Activated T-helper 1 cell treated with anti-CD3 and anti-CD28 coated beads, Interleukin-12 subunit alpha, Interleukin-12 subunit beta, Interleukin-2, Interleukin-4 antibody, amounts not matched to agents 30 ng/mL and 10 ng/mL and 1 ng/mL, durations not matched to agents 14 hours and 24 hours and 36 hours (primary cell): ENCODE measurements at places on chromosomes 2 and 18.

GRCh38 chr2:128288781-128289180 is 29.9 kb downstream of the HS6ST1 start:
- no peak for DNase-seq

DNA sequence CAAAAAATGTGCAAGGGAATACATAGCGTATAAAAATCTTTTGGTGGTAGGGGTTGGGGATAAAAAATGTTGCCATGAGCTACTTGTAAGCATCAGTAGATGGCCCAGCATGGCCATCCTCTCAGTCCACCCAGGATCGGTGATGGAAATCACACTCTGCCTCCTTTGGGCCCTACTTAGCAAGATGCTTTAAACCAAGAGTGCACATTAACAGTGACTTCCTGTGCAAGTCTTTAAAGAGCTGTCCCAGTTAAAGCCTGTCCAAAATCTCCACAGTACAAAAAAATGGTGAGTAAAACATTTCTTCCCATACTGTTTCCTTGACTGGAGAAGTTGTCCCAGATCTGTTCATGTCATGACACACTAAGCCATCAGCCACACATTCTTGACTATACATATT is 18.0 kb downstream of the ANKRD44 start:
- DNase-seq = no peak

GRCh38 chr2:21361957-21362486 is 238.3 kb downstream of the TDRD15 start:
- DNase-seq = no peak

GRCh38 chr2:210842896-210843295 is 286.5 kb downstream of the CPS1 start:
- no peak for DNase-seq

DNA sequence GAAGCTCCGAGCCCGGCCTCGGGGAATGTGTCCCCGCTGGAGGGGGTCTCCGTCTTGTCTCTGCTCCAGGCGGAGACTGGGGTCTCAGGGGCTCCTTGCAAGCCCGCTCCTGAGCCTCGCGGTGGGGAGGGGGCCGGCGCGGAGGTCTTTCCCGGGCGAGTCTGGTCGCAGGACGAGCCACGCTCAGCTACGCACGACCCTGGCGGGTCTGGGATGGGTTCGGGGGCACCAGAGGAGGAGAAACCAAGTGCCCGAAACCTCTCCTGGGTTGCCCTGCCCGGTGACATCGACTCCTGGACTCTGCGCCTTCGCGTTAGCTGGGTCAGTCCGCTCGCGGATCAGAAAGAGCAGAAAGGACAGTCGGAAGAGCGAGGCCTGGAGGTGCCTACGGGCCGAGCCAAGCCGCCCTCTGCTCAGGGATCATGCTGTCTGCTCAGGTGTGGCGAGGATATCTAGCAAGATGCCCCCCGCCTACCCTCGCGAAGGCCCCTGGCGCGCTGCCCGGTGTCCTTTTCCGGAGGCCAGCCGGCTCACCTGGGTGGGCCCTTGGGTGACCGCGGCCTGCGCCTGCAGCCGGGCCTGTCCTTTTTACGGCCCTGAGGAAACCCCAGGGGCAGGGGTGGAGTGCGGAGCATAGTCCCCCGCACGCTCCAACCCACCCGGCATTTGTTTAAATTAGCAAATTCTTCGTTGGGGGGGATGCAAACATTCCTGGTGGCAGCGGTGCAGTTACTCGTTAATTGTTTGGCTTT is 58.7 kb downstream of the SNORC start:
- DNase-seq = no peak

DNA sequence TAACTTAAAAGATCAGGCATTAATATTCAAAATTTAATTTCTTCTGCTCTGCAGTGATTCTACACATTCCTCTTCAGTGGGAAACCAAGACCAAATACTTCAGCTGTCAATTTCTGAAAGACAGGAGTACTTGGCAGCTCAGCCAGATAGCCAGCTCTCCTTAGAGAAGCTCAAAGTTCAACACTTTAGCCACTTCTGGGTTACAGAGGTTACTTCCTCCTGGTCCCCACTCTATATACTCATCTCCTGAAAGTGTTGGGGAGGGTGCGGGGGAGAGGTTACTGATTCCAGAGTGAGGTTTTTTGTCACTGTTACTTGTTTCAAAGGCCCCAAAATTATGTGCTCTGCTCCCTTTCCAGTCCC is 4.1 kb downstream of the CYTIP start:
- DNase-seq = no peak

- no peak for DNase-seq
Measured at GRCh38 chr2:134401789-134402188, 147.9 kb downstream of the MGAT5 start.

GRCh38 chr2:169446452-169446851 is 32.8 kb upstream of the BBS5 start:
- no peak for DNase-seq

DNA sequence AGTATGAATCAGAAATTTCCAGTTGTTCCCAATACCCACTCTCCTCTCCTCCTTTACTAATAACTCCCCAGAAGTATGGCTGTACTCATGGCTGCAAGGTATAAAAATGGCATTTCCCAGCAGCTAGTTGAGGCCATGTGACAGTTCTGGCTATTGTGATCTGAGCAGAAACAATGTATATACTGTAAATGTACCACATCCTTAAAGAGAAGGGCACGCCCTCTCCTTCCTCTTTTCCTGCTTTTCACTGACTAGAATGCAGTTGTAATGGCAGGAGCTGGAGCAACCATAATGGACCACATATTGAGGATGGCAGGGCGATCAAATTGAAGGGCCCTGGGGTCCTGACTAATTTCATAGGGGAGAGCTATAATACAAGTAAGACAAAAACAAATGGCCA is 211.2 kb downstream of the TNS1 start:
- DNase-seq = no peak

- no peak for DNase-seq
Measured at GRCh38 chr18:8235894-8236293, 373.3 kb upstream of the RAB12 start.

- no peak for DNase-seq
Measured at GRCh38 chr2:109476641-109477441, 136.9 kb downstream of the SEPTIN10 start.

GRCh38 chr18:48935433-48935774 is 15.4 kb downstream of the SMAD7 start:
- DNase-seq = no peak

DNA sequence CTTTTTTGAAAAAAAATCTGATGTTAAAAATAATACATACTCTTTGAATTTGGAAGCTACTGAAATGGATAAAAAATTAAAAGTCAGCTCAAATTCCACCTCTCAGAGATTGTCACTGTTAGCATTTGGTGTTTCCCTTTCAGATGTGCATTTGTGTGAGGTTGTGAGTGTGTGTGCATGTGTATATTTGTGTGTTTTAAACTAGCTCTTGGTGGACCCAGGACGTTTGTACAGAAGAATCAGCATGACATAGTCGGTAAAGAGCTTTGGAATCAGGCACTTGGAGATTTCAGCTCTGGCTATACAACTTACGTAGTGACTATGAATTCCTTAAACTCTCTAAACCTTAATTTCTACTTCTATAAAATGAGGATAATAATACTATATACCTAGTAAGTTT is 14.5 kb downstream of the SPATS2L start:
- DNase-seq = no peak

- DNase-seq = no peak
Measured at GRCh38 chr2:101521487-101521886, 46.6 kb upstream of the RFX8 start.

DNA sequence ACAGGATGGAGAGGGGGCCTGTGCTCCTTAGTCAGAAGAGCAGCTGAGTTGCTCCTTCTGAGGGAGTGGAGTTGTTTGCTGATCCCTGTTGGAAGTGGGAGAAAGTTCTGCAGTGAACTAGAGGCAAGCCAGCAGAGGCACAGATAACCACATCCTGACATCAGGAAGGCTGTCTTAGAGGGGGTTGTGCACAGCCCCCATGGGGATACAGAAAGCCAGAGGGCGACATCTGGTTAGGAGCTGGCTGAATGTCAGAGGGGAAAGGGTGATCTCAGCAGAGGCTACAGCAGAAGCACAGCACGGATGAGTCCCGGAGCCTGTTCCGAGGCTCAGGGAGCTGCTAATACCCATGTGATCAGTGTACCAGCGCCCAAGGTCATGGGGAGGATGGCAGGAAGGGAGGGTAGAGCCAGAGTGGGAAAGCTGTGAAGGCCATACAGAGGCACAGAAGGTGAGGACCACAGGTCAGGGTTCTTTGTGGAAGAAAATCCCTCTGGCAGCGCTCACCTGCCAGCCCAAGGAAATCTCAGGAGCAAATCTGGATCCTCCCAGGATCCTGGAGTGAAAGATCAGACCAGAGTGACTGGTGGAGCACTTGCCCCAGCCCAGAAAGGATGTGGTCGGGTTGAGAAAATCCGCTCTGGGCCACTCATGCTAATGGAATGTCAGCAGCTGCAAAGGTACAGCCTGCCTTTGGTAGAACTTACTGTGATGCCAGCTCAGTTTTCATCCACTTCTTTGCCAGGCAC is 111.8 kb downstream of the STPG4 start:
- no peak for DNase-seq

DNA sequence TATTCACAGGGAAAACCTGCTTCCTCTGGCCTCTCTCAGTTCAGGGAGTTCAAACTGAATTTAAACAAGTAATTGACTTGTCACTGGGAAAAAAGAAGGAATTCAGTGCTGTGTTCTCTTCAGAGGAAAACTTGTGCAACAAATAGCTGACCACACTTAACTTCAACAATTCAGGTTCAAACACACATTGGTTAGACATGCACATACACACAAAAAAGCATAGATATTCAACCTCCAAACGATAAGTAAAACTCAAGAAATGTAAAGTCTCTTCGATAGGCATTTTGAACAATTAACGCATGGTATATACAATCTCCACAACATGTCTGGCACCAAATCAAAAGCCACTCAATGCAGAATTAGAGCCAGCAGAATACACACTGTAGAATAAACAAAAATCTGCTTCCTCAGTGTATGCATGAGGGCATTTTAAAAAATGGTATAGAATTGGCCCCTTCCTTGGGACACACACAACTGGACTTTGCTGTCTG is 269.0 kb downstream of the TCF4 start:
- DNase-seq = no peak

- DNase-seq = no peak
Measured at GRCh38 chr2:188320861-188321260, 29.2 kb downstream of the GULP1 start.

DNA sequence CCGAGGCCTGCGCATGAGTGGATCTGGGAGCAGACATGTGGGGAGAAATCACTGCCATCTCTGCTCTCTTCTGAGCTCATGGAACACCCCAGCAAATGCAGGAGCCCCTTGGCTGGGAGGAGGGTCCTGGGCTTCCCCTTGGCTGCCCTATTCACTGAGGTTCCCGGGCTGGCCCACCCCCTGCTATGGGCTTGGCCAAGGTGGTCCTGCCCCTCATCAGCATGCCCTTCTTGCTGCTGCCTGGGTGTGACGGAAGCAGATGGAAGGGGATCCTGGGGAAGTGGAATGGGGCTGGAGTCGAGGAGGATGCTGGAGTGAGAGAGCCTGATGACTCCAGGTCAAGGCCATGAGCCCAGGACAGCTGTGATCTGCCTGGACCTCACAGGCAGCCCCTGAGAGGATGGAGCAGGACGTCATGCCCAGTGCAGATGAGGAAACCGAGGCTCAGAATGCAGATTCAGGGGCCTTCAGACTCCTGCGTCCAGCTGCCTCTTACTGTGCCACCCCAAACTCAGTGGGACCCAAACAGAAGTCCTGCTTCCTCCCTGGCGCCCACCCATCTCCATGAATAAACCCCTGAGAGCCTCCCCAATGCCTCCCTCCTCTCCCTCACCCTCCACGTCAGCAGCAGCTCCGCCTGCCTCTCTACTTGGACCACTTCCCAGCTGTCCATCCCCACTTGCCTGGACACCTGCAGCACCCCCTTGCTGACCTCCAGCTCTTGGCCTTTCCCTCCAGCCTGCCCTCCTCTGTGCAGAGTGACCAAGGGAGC is 4.0 kb downstream of the SNED1 start:
- no peak for DNase-seq

DNA sequence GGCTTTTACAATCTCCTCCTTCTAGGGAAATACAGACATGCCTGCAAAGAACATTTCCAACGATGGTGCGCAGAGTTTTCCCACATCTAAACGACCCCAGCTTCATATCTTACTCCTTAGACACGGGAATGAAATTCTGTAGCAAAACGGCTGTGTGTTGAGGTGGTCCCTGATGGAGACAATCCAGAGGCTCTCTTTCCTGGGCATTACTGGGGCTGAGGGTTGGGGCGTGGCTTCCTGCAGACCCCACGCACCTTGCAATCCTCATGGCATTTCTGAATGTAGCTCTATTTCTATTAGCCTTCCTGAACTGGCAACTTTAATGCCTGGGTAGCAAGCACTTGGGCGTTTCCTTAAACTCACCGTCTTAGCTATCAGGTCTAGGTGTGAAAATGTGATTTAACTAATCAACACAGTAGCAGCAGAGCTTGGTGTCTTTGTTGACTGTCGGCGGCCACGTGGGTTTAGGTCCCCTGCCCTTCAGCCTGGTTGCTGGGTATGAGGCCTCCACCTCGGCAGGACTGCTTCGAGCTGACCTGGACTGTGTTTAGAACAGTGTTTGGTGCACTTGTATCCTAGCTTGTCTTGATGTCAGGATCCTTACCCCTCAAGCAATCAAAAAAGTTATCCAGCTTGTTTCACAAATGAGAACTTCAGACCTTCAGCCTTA is 242.8 kb downstream of the GBX2 start:
- DNase-seq = no peak

- DNase-seq = no peak
Measured at GRCh38 chr2:72682061-72682460, 143.8 kb downstream of the EXOC6B start.

- DNase-seq = no peak
Measured at GRCh38 chr2:69559442-69560146, 83.9 kb downstream of the AAK1 start.
